ENCODE measurements at places on chromosomes 13 and 19. TPM values are rescaled to one million over a fixed set of nuclear protein-coding genes. Genes with fewer than 3 reads are reported as not detected.

ZNF536 gene
- total RNA-seq: 126 TPM

EXOC3L2 gene
- total RNA-seq: 3.5 TPM

KLHL1 gene
- total RNA-seq: 4.8 TPM

CNFN gene
- total RNA-seq: not detected

ZNF560 gene
- total RNA-seq: not detected

LTBP4 gene
- total RNA-seq: 220 TPM

CPT1C gene
- total RNA-seq: 40.4 TPM

SLITRK5 gene
- 12.2 TPM for total RNA-seq

APOC4 gene
- total RNA-seq: not detected

TPTE2 gene
- total RNA-seq: not detected

AP1M2 gene
- 3.5 TPM for total RNA-seq

CEACAM1 gene
- 2.6 TPM for total RNA-seq

NLRP4 gene
- total RNA-seq: not detected

CRLF1 gene
- total RNA-seq: 13.3 TPM

PSPN gene
- total RNA-seq: 2.4 TPM

TYROBP gene
- total RNA-seq: 10.4 TPM

P2RY11 gene
- 7.1 TPM for total RNA-seq

FPR1 gene
- 1.5 TPM for total RNA-seq

IGFL4 gene
- total RNA-seq: 0.77 TPM

PSG5 gene
- not detected for total RNA-seq

GNG8 gene
- not detected for total RNA-seq

RFX1 gene
- total RNA-seq: 10.4 TPM

ZNF816 gene
- total RNA-seq: 15.7 TPM

CLEC11A gene
- 38.8 TPM for total RNA-seq

CACNA1A gene
- total RNA-seq: 23.1 TPM

GRIK5 gene
- total RNA-seq: 21.4 TPM

MUC16 gene
- total RNA-seq: 10.1 TPM

CGB8 gene
- total RNA-seq: not detected

CBY2 gene
- not detected for total RNA-seq

ZNF527 gene
- total RNA-seq: 25.1 TPM

KMT5C gene
- 40.3 TPM for total RNA-seq
